ENCODE measurements at places on chromosomes 11 and 22. TPM values are rescaled to one million over a fixed set of nuclear protein-coding genes. Genes with fewer than 3 reads are reported as not detected.

Gene TENM4
- total RNA-seq = not detected

DNA sequence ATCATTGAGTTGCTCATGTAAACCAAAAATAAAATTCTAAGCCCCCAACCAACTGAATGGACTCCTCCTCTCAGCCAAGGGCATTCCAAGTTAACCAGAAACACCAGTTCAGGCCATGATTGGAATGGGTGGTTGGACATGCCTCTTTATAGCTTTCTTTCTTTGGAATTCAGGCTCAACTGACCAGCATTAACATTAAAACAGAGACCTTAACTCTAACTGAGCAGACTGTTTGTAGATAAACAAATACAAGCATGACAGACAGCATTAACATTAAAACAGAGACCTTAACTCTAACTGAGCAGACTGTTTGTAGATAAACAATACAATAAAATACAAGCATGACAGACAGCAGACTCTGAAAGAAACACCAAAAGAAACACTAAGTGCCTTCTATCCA is 278.2 kb downstream of the DLG2 start:
- DNase-seq = no peak

Gene VWA5A
- total RNA-seq = 15.8 TPM

DNA sequence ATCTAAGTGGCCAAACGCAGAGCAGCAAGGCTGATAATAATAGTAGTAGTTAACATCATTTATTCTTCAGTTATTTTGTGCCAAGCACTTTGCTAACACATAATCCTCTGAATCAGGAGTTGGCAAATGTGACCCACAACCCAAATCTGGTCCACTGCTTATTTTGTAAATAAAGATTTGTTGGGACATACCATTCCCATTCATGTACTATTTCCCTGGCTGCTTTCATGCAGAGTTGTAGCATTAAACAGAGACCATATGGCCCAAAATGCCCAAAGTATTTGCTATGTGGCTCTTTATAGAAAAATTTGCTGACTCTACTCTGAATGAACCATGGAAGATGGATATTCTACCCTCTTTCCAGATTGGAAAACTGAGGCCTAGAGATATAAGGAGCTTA is 50.3 kb downstream of the COMMD9 start:
- no peak for DNase-seq

- no peak for DNase-seq
These were observed 74.3 kb downstream of the ACER3 start for GRCh38 chr11:76935042-76935441.

Gene DEFB131B
- total RNA-seq = not detected
